ENCODE measurements at places on chromosomes 5 and 9.

GRCh38 chr9:36396985-36397384, 3.1 kb downstream of the RNF38 start:
- peak; percentile 20 for DNase-seq

DNA sequence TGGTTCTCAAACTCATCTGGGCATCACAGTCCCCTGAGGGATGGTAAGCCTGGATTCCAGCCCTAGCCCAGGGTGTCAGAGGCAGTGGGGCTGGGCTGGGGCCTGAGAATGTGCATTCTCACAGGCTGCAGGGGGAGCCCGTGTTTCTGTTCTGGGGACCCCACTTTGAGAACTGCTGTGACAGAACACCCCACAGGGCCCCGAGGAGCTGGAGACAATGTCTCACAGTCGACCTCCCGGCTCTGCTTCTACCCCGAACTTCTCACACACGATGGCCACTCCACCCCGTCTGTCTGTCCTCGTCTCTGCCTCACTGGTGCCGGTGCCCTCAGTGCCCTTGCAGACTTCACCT, 130.0 kb downstream of the CACNA1B start:
- no peak for DNase-seq

GRCh38 chr9:14704281-14704680, 11.0 kb upstream of the ZDHHC21 start:
- no peak for DNase-seq

GRCh38 chr5:80255811-80256712, at the start of gene SERINC5:
Gene SERINC5, minus strand, starts transcription at chr5:80256048. Its CDS starts 126 bp downstream, at chr5:80255922.
- DNase-seq = peak; percentile 85

DNA sequence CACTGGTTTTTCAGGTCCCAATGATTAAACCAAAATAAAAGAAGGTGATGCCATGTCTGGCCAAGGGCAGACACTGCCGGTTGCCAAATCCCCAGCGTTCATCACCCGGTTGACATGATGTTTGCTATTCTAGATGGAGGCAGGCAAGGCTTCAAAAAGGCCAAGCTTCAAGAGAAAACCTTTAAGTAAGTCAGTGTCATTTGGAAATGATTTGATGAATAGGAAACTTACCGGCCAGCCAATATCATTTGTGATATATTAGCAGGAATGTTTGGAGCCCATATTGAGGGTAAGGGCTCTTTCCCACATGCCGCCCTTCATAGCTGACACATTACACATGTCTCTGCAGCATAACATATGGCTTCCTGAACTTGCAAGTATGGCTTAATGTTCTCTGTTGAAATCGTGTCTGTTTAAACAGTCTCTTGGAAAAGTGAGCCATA, 89.5 kb upstream of the TTC23L start:
- DNase-seq = no peak

- no peak for DNase-seq
Measured at GRCh38 chr9:16434526-16434925, 435.9 kb downstream of the BNC2 start.

DNA sequence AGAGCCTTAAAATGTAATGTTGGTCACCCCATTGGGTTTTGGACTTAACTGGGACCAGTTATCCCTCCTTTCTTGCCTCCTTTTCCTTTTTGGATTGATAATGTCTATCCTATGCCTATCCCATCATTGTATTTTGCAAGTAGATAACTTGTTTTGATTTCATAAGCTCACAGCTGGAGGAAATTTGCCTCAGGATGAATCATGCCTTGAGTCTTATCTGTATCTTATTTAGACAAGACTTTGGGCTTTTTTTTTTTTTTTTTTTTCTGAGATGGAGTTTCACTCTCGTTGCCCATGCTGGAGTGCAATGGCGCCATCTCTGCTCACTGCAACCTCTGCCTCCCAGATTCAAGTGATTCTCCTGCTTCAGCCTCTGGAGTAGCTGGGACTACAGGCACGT, 443.3 kb downstream of the DNAH5 start:
- no peak for DNase-seq

DNA sequence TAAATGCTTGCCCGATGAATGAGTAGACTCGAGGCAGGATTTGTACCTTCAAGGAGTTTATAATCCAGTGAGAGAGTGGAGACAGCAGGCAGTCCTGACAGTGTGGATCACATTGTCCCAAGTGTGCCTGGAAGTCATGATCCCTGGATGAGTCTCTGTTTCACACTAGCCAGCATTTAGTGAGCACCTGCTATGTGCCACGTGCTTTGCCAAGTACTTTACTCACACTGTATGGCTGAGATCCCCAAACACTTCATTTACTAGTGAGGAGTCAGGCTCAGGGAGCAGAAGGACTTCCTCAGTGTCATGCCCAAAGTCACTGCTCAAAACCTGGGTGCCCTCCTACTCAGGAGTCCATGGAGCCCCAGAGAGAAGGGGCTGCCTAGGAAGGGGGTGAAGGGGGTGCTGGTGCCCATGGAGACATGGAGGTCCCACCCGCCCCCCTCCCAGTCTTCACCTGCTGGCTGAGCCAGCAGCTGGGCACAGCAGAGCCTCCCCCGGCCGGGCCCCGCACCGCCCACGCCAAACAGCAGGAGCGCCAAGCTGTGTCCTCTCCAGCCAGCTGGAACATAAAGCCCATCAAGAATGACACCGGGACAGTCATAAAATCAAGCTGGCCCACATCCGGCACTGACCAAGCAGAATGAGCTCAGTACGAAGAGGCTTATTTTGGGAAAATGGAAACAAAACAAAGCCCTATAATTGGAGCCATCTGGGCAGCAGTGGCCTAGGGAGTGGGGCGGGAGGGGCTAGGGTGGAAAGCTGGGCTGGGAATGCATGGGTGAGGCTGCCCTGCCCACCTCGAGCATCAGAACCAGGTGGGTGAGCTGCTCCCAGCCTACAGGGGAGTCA, 10.6 kb downstream of the LAMC3 start:
- DNase-seq = peak; percentile 26

DNA sequence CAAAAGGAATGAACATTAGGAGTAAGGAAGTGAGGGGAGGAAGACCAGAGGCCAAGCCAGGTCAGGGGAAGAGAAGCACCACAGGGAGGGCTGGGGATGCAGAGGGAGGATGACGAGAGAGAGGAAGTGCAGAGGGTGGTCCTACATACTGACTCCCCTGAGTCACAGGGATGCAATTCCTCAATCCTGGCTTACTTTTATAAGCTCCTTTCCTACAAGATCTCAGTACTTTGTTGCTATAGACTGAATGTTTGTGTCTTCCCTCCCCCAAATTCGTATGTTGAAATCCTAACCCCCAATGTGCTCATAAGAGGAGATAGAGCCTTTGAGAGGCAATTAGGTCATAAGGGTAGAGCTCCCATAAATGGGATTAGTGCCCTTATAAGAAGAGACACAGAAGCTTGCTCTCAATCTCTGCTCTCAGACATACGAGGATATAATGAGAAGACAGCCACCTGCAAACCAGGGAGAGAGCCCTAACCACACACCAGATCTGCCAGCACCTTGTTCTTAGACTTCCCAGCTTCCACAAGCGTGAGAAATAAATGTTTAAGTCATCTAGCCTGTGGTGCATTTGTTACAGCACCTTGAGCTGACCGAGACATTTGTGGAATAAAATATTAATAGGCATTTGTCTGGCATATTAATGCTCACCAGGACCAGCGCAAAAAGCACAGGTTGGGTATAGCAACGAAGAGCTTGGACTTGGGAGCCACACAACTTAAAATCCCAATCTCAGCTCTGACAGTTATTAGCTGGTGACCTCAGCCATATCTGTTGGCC, 33.4 kb downstream of the GCNT4 start:
- no peak for DNase-seq

DNA sequence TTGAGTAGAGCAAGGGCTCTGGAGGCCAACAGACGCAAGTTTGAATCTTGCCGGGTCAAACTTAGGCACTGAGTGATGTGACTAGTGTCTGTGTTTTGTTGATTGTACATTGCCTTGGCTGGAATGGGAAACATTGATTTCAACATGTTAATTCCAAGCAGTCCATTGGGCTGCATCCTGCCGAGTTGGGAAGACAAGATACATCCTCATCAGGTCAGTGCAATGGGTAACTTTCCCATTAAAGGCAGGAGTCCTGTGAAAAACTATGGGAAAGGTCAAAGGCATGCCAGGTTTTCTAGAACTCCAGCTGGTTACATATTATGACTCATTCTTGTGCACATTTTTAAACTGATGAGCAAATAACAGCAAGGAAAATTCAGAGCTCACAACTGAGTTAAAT, 126.5 kb upstream of the ABCA1 start:
- DNase-seq = no peak

GRCh38 chr5:179623906-179624741, 653 bp upstream of the HNRNPH1 start:
- DNase-seq = no peak

- DNase-seq = no peak
Measured at GRCh38 chr5:72645064-72645846, 138.0 kb upstream of the ZNF366 start.

- no peak for DNase-seq
Measured at GRCh38 chr5:81783401-81783800, 32.5 kb upstream of the SSBP2 start.

DNA sequence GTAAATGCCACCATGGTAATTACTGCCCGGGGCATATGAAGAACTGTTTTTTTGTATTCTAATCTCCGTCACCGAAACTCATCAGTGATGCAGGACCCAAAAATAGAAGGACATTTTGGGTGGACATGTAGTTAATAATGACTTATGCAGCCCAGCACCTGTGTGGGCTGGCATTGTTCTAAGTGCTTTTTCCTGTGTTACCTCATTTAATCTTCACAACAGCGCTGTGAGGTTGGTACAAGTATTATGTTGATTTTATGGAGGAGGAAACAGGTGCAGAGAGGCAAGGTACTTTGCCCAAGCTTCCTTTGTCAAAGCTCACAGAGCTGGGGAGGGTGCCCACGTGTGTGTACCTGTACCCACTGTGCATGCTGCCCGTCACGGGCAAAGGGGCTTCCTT, 58.4 kb downstream of the DAPK1 start:
- DNase-seq = no peak

DNA sequence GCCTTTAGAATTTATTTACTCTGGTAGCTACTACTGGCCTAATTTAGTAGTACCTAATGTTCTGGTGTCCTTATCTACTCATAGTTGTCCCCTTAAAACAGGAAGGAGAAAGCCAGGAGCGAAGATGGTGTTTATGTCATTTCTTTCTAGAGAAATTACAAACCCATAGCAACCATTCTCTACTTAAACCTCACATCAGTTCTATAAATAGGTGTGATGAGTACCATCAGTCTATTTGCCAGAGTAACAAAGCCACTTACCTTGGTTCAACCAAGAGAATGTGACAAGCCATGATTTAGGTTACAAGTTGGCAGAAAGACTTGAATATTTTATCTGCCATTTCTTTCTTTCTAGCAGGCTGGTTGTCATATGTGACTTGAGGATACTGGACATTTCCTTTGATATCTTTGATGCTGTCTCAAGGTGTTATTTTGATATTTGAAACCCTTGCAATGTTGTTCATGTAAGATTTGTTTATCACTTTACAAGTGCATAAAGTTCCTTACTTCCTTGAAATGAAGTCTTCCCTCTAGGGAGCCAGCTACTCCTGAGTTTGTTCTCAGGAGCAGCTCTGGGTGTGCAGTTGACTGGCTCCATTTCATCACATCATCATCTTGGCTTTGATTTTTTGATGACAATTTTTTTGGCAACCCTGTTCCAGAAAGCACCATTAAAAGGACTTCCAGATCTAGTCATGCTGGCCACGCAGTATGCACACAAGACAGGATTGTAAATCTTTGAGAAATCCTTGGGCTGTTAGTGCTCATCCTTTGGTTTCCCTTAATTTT, 286.8 kb downstream of the ARHGAP26 start:
- DNase-seq = no peak

DNA sequence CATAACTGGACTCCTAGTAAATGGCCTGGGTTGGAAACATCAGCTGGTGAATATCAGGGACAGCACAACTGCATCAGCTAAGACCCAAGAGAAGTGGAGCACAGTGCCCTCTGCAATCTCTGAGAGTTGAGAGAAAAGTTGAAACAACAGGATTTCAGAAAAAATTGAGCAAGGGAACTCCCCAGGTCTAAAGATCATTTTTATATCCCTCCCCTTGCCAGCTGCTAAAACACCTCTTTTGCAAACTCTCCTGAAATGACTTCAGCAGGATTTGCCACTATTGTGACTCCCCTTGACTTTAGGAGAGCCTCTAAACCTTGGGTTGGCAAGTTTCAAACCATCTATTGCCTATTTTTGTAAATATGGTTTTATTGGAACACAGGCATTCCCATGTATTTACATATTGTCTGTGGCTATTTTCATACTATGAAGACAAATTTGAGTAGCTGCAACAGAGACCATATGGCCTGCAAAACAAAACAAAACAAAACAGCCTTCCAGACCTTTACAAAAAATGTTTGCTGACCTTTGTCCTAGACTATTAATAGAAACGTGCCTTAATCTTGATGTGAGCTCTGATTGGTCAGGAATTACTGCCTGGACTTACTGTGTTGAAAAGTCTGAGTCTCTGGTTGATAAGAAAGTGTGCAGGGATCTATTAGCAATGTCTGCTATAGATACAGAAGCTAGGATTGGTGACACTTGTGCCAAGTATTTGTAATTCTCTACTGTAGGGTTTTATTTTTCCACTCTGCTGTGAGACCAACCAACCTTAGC, 37.7 kb upstream of the PLPPR1 start:
- no peak for DNase-seq

GRCh38 chr5:28301712-28302111, 1263.3 kb upstream of the CDH9 start:
- DNase-seq = no peak

DNA sequence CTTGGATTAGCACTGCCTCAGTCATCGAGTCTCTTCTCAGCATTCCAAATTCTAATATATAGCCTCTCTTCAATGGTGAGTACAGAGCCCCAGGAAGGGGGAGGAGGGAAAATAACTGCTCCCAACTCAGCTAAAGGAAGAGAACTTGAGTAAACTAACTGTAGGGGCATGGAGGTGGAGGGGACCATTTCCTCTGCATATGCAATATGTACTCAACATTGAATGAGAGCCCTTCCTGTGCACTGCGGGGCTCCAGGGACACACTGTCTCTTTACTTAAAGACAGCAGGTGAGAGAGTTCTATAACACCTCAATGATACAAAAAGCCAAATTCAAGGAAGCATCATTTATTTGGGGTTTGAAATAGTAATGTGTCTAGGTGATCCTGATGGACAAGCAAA, 75.1 kb downstream of the GNAQ start:
- DNase-seq = no peak

DNA sequence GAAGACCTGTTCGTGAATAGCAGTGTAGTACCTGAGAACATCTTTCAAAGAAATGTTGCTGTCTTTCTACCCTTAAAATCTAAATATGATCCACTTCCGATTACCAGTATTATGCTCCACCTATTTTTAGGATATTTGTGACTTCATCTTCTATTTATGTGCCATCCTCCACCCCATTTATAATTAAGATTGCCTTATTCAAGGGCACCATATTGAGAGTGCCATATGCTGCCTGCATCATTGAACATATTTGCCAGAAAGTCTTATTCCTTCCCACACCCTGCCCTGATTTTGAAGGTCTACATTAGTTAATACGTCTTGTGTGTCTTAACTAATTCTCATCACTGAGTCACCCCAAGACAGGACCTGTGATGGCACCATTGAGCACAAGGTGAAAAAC, 1076.7 kb downstream of the CDH12 start:
- DNase-seq = no peak

Data from small intestine (tissue), 16 donors.